IMR-90 (cell line): ENCODE measurements at places on chromosomes 3 and 15. TPM values are rescaled to one million over a fixed set of nuclear protein-coding genes. Genes with fewer than 3 reads are reported as not detected.

Gene BTLA
- not detected in 2 replicates for total RNA-seq

Gene LRRC31
- not detected in 2 replicates for total RNA-seq

Gene GREM1
- 848 and 1,032 TPM in 2 replicates for total RNA-seq

Gene MESP2
- 0.18 and 0.28 TPM in 2 replicates for total RNA-seq

Gene CACNA2D3
- total RNA-seq: 0.28 and 0.36 TPM in 2 replicates

Gene CFAP91
- not detected in 2 replicates for total RNA-seq

Gene TM4SF18
- total RNA-seq: under 0.01 TPM in 1 of 2 replicates, not detected in the other

Gene SNAPC5
- 26.3 and 40.8 TPM in 2 replicates for total RNA-seq

GRCh38 chr3:120418866-120419490 is 31.8 kb downstream of the FSTL1 start:
- DNase-seq: no peak

DNA sequence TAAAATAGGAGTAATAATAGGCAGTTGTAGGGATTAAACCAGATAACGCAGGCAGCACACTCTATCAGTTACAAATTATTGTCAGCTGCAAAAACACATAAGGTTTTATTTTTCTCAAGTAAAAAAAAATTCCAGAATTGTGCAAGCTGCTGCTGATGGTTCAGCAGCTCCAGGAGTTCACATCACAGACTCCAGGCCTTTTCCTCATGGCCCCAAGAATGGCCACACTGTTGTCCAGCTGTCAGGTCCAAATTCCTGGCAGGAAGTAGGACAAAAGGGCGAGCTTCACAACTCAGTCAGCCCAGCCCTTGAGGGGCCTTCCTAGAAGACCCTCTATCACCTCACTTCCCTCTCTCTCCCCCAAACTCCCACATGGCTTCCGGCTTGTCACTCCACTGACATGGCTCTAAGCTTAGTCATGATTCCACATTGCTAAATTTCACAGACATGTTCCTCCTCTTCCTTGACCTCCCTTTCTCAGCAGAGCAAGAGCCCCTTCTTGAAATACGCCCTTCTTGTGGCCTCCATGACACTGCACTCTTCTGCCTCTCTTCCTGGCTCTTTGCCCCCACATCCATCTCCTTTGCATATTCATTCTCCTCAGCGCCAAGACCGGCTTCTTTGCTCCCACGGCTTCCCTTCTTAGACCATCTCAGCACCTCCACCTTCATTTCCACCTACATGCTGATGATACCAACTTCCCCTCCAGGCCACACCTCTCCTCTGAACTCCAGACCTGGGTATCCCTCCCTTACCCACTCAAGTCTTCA is 27.4 kb upstream of the FAM174B start:
- no peak for DNase-seq

DNA sequence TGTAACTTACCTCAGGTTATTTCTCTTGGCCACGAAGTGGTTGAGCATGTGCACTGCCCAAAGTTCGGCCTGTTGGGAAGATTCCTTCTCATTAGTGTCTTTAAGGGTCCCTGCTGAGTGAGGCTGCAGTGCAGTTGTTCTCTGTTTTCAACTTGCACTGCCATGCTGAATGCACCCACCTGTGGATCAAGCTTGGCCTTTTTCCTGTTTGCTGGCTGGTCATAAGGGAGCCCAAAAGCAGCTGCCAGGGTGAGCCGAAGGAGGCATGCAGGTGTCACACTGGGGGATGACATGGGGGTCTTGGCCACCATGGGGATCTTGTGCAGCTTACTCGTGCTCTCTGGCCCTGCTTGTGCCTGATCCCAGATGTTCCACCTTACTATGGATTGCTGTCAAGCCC is 46.1 kb upstream of the RAF1 start:
- no peak for DNase-seq

DNA sequence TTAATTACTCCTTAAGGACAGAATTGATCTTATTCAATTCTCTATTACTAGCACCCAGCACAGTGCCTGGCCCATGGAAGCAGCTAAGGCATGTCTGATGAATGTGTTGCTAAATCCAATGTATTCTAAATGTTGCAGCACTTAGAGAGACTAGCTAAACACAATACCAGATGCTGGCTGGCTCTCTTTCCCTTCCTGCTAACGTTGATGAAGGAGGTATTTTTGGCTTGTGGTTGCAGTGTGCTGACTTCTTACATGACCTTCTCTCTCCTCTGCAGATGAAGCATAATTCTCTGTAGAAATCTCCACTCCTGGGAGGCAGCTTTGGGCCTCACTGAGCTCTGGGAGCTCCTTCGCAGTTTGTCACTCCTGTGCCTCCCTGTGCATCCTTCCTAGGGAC is 183.6 kb downstream of the PEX5L start:
- DNase-seq: peak; percentile 92

DNA sequence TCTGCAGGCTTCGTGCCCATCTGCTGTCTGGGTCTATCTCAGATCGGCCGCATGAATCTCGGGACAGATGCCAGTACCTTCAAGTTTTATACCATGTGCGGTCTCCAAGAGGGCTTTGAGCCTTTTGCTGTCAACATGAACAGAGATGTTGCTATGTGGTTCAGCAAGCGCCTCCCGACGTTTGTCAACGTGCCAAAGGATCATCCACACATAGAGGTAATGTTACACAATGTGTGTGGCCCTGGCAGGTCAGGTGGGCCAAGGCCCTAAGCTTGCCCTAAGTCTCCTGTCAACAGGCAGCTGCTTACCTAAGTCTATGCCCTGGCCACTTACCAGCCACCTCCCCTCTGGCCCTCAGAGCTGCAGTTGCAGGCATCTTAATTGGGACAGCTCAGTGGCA is 324.0 kb upstream of the CHRM5 start:
- DNase-seq: no peak

GRCh38 chr3:157087373-157087772 is 72.6 kb downstream of the CCNL1 start:
- no peak for DNase-seq

DNA sequence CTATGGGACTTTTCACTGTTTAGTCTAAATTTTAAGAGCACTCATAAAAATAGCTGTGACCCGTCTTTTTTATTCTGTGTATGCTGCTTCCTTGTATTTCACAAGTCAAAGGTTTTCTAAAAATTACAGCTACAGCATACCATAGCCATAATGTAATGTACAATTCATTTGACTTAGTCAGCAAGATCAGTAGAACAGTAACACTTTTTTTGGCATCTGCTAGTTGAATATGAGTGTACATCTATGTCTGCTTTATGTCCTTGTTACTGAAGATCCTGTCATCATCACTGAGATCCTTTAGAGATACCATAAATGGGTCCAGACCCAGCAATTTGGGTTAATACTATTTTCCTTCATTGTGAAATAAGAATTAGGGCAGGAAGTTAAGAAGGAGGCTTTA is 42.2 kb downstream of the CMSS1 start:
- peak; percentile 97 for DNase-seq

DNA sequence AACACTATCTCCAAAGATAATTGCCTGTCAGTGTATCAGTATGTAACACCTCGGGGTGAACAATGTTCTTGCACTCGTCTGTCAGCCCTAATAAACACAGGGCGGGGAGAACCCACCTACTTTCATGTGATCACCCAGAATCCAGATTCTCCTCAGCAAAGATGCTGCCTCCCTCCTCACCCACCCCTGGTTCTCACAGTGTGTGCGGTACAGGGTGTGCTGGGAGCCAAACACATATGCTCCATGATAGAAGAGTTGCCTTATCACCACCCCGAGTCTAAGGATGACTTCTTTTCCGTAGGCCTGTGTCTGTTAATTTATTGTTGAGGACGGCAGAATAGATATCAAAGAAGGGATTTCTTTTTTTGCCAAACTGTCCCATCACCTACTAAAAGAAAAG is 206.1 kb downstream of the TLE3 start:
- DNase-seq: no peak

DNA sequence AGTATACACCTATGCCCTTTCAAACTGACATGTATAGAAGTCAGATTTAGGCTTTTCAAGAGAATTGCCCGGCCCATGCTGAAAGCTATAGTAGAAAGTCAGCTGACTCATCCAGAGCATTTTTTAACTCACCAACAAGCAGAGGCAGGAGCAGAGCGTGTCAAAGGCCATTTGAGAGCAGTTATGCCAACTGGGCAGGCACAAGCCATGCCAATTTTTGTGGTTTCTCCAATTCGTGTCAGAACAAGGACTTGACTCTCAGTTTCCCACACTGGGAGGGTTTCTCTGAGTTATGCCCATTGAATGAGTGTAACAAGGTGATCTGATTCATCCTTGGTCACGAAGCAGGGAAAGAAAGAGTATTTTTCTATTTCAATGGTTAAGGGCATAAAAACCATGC is 403.3 kb upstream of the THBS1 start:
- DNase-seq: no peak

GRCh38 chr3:78701537-78701936 is 1066.3 kb downstream of the ROBO1 start:
- no peak for DNase-seq

GRCh38 chr3:27723001-27723445 is 900 bp upstream of the EOMES start:
- no peak for DNase-seq

DNA sequence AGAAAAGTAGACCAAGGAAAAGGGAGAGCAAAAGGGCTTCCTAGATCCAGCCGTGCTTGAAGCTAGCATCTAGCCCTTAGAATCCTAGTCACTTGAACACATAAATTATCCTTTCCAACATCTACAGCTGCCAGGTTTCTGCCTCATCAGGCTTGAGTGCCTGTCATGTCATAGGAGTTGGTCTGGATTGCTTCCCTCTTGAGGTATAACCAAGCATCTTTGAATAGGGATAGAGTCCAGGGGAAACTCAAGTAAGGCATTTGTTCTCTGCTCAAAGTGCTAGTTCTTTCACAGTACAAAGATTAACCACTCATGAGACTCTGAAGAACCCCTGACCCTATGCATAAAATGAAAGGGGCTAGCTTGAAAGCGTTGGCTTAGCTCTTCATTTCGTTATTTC is 72.3 kb downstream of the SLCO3A1 start:
- DNase-seq: no peak

DNA sequence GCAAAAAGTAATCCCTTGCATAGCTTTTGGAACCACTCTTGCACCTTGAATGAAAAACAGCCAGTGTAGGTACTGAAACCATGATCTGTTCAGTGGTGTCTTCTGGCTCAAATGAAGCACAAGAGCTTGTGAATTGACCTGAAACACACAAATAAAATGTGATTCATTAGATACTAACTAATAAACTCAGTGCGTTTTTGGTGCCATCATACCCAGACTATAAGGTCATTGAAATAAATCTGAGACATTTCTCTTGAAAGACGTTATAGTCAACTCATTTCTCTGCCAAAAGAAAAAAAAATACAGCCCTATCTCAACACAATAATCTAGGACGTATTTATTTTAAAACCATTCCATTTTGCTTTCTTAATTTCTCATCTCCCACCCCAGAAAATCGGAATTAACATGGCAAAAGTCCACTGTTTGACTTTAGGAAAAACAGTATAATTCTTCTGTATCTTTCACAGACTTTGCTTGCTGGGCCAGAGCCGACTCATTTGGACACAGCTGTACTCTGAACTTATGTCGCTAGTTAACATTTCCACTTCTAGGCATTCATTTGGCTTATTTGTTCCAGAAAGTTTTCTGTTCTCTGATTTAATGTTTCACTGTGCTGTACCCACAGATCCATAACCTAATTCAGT is 284.9 kb upstream of the TBL1XR1 start:
- no peak for DNase-seq

DNA sequence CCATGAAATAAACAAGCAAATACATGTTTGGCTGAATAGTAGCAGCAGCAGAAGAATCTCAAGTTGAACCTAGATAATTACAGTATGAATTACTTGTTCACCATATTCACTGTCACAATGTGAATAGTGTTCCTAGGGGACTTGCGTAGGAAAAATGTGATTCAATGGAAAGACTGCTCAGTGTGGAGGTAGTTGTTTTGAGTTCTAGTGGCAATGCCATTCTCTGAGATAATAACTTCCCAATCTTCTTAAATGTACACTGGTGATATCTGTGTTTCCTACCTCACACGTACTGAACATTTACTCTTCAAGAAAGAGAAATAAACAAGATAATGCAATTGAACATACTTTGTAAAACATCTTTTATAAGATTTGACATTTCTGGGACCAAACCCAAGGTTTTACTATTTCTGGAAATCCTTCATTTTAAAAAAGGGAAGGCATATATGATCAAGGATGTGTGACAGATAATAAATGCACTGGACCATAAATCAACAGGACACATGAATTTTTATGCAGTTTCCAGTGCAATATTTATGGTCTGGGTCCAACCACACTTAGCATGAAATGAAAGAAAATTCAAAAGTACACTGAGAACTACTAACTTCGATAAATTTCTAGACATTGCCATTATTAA is 598.3 kb upstream of the ZNF385D start:
- DNase-seq: no peak

GRCh38 chr3:50241163-50241562 is 5.2 kb downstream of the GNAI2 start:
- no peak for DNase-seq
